ENCODE measurements at places on chromosomes 4 and X. TPM values are rescaled to one million over a fixed set of nuclear protein-coding genes. Genes with fewer than 3 reads are reported as not detected.

TCEAL7 gene
- 1.9 TPM for total RNA-seq

RNF128 gene
- 62.3 TPM for total RNA-seq

CDKL2 gene
- not detected for total RNA-seq

DSPP gene
- not detected for total RNA-seq

FGB gene
- not detected for total RNA-seq

MAGEA10 gene
- not detected for total RNA-seq

CCKAR gene
- not detected for total RNA-seq

All from Peyer's patch (tissue), 4 donors.